Activated T-helper 17 cell treated with anti-CD3 and anti-CD28 coated beads, Interleukin-2, amount 50 U/mL, for 72 hours (primary cell): ENCODE measurements at places on chromosomes 4 and X.

- H3K4me3 ChIP-seq = no peak overlapping the region
- H3K27me3 ChIP-seq = peaks cover 3% of the 10 kb centered on the region
- no peaks in the 10 kb centered on the region for H3K4me1 ChIP-seq
Observed at GRCh38 chr4:5857199-5857598, 35.7 kb downstream of the CRMP1 start.

DNA sequence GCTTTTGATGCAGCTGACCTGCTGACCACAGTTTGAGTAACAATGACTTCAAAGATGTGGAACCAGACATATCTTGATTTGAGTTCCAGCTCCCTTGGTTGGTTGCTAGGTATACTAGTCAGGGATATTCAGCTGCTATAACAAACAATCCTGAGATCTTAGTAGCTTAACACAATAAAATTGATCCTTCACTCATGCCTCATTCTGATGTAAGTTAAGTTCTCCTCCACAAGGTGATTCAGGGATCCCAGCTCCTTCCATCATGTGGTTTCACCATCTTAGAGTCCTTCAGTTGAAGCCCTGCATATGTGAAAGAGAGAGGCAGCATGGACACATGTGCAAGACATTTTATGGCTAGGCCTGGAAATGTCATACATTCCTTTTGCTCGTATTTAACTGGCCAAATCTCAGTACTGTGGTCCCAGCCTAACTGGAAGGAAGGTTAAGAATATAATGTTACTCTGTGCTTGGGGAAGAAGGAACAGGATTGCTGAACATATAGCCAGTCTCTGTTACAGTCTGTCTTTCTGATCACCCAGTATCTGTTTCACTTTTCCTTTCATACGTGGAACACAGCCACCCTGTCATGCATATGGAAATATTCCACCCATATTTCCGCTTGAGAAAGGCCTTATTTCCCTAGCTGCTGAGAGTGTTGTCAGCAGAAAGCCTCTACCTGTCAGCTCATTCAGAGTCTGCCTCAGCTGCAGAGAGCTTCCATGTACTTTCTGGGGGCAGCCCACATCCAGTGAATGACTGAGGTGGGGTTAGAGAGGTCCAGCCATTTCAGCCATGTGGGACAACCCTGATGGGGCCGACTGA lies 7.1 kb downstream of the SMIM9 start:
- peaks cover 4% of the 10 kb centered on the region for H3K4me1 ChIP-seq
- H3K27me3 ChIP-seq = no peaks in the 10 kb centered on the region
- H3K4me3 ChIP-seq = peak overlapping the region; percentile 63
- peak; percentile 88 for ATAC-seq

DNA sequence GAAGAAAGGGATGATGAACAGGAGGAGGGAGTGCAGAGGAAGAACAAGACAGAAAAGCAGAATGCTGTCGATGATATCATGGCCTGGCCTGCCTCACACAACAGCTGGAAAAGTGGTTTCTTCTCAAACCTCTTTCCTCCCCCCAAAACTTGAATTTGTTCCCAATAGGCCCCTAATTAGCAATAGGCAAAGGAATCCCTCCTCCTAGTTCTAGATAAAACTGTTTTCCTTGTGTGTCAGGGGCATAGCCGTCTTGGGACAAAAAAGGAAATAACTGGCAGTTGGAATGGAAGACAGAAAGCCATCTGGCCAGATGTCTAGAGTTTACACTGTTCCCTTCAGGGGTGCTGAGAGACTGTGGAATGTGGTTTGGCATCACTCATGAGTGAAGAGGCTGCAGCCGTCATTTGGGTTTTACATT lies 177.8 kb upstream of the C1QTNF7 start:
- no peaks in the 10 kb centered on the region for H3K27me3 ChIP-seq
- ATAC-seq = no peak
- no peaks in the 10 kb centered on the region for H3K4me1 ChIP-seq
- H3K4me3 ChIP-seq = no peak overlapping the region

- no peaks in the 10 kb centered on the region for H3K36me3 ChIP-seq
- H3K4me3 ChIP-seq = no peak overlapping the region
- H3K27ac ChIP-seq = no peak overlapping the region
- no peaks in the 10 kb centered on the region for H3K27me3 ChIP-seq
- ATAC-seq = no peak
Observed at GRCh38 chr4:100907465-100908454, 389.9 kb upstream of the EMCN start.

DNA sequence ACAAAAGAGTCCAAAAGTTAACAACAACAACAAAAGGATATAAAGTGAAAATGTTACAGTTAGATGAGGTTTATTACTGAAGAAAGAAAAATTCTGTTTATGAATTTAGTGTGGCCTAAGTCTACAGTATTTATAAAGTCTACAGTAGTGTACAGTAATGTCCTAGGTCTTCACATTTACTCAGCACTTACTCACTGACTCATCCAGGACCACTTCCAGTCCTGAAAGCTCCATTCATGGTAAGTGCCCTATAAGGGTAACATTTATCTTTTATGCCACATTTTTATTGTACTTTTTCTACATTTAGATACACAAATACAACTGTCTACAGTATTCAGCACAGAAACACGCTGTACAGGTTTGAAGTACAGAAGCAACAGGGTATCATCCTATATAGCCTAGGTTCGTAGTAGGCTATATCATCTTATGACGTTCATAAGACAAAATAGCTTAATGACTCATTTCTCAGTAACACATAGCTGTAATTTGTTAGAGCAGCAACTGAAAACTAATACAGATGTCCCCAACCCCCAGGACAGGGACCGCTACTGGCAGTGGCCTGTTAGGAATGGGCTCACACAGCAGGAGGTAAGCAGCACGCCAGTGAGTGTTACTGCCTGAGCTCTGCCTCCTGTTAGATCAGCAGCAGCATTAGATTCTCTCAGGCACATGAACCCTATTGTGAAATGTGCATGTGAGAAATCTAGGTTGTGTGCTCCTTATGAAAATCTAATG lies 61.3 kb downstream of the CENPC start:
- H3K36me3 ChIP-seq = peaks cover 89% of the 10 kb centered on the region

DNA sequence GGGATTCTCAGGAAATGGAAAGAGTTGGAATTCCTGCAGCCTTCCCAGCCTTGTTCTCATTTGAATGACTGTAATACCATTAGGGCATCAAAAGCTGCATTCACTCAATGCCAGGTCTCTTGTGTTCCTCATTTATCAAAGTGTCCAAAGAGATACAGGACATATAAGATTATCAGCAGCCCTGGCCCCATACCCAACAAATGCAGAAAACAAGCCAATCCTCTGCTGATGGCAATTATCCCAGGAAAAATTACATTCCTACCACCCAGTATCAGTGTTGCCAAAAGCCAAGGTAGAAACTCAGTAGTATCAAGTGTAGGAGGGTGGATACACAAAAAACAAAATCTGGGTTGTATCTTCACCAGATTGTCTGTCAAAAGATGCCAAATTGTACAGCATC lies 18.5 kb upstream of the ASB5 start:
- no peaks in the 10 kb centered on the region for H3K4me1 ChIP-seq
- H3K36me3 ChIP-seq = no peaks in the 10 kb centered on the region
- no peak overlapping the region for H3K27ac ChIP-seq
- peaks cover 3% of the 10 kb centered on the region for H3K27me3 ChIP-seq
- no peak for ATAC-seq

GRCh38 chr4:168451331-168451730 lies 29.0 kb downstream of the DDX60L start:
- peak; percentile 65 for ATAC-seq
- peaks cover 71% of the 10 kb centered on the region for H3K36me3 ChIP-seq
- H3K27ac ChIP-seq = peak overlapping the region; percentile 41
- H3K4me1 ChIP-seq = peaks cover 13% of the 10 kb centered on the region

DNA sequence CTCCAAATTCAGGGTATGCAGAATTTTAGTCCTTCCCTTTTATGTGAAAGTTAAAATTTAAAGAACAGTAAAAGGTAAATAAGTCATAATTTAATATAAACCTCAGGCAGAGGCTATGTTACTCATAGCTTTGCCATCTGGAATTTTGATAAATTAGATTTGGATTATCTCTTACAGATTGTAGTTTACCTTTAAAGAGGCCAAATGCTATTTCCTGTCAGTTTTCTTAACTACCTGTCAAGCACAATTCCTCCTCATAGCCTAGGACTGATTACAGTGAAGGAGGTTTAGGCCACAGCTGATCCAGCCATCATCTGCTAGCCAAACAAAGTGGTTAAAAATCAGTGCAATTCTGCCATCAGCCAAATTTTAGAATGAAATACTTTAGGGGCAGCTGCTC lies 128.1 kb downstream of the MFAP3L start:
- H3K27me3 ChIP-seq = peaks cover 7% of the 10 kb centered on the region
- no peaks in the 10 kb centered on the region for H3K4me1 ChIP-seq
- ATAC-seq = no peak
- H3K4me3 ChIP-seq = no peak overlapping the region

DNA sequence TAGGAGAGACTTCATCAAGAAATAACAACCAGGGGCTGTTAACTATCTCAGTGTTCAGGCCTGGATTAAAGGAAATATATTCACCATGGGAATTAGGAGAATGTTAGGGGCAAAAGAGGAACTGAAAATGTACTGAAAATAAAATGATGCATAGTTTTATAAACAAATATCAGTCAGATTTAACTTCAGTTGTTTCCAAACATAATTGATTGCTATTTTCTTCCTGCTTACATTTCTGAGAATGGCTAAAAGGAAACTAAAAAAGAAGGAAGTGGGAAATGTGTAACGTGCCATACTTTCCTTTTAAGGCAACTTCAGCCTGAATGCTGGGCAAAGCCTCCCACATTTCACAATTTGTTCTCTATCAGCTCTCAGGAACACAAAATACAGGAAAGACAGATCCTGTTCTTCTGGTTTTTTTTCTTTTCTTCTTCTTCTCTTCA lies 178.1 kb downstream of the MAML3 start:
- ATAC-seq = no peak
- no peak overlapping the region for H3K27ac ChIP-seq
- H3K4me1 ChIP-seq = peaks cover 14% of the 10 kb centered on the region
- H3K4me3 ChIP-seq = no peak overlapping the region

DNA sequence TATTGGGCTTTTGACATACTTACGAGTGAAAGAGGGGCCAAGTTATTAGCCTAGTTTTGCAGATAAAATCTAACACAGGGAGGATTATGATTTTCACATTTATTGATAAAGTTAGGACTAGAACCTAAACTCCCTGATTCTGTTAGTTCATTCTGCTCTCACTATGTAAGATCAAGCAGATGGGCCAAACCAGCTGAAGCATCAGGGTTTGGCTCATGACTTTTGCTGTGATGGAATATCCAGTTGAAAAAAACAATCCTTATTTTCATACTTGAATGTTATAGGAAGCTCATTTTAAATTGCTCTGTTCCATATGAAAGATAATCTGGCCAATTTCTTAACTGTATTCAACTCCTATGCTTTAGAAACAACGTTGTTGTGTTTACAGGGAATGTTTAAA lies 21.2 kb downstream of the SPRY1 start:
- H3K27me3 ChIP-seq = no peaks in the 10 kb centered on the region
- H3K27ac ChIP-seq = peak overlapping the region; percentile 74
- H3K4me3 ChIP-seq = peak overlapping the region; percentile 55
- ATAC-seq = no peak

GRCh38 chrX:14266705-14267104 lies 237.0 kb upstream of the GEMIN8 start:
- H3K27me3 ChIP-seq = no peaks in the 10 kb centered on the region
- H3K4me3 ChIP-seq = no peak overlapping the region
- ATAC-seq = no peak
- H3K36me3 ChIP-seq = no peaks in the 10 kb centered on the region
- H3K27ac ChIP-seq = no peak overlapping the region

GRCh38 chr4:85209161-85209560 lies 242.7 kb upstream of the WDFY3 start:
- ATAC-seq = no peak
- no peaks in the 10 kb centered on the region for H3K4me1 ChIP-seq
- no peaks in the 10 kb centered on the region for H3K27me3 ChIP-seq
- no peak overlapping the region for H3K4me3 ChIP-seq
- H3K36me3 ChIP-seq = no peaks in the 10 kb centered on the region
- no peak overlapping the region for H3K27ac ChIP-seq

GRCh38 chrX:48471504-48471903 lies 1.4 kb upstream of the SLC38A5 start:
- H3K27me3 ChIP-seq = no peaks in the 10 kb centered on the region
- ATAC-seq = no peak
- peaks cover 37% of the 10 kb centered on the region for H3K36me3 ChIP-seq

DNA sequence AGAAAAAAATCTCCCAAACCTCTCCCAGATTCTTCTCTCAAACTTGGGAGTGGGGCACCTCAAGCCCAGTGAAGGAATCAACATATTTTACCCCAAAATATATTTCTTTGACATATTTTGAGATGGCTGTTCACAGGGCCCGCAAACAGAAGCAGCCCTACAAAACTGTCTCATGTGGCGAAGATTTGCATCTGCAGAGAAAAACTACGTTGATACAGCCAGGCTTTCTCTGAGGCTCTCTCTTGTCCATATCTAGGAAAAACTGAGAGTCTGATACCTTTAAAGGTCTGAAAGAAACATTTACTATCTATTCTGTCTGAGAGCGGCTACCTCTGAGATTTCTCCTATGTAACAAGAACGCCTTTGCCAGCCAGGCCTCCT lies 23.3 kb upstream of the TMSB4X start:
- peak overlapping the region; percentile 97 for H3K4me3 ChIP-seq
- no peaks in the 10 kb centered on the region for H3K27me3 ChIP-seq
- H3K4me1 ChIP-seq = peaks cover 23% of the 10 kb centered on the region
- peak overlapping the region; percentile 99 for H3K27ac ChIP-seq
- no peak for ATAC-seq
- peaks cover 27% of the 10 kb centered on the region for H3K36me3 ChIP-seq

GRCh38 chr4:53191997-53192396 lies 173.9 kb downstream of the SCFD2 start:
- no peaks in the 10 kb centered on the region for H3K36me3 ChIP-seq
- H3K27me3 ChIP-seq = no peaks in the 10 kb centered on the region
- no peak for ATAC-seq
- no peak overlapping the region for H3K27ac ChIP-seq
- no peaks in the 10 kb centered on the region for H3K4me1 ChIP-seq
- no peak overlapping the region for H3K4me3 ChIP-seq
